ENCODE measurements at places on chromosomes 2 and 18.

- DNase-seq: no peak
Measured at GRCh38 chr18:61731693-61732376, 161.0 kb downstream of the RNF152 start.

DNA sequence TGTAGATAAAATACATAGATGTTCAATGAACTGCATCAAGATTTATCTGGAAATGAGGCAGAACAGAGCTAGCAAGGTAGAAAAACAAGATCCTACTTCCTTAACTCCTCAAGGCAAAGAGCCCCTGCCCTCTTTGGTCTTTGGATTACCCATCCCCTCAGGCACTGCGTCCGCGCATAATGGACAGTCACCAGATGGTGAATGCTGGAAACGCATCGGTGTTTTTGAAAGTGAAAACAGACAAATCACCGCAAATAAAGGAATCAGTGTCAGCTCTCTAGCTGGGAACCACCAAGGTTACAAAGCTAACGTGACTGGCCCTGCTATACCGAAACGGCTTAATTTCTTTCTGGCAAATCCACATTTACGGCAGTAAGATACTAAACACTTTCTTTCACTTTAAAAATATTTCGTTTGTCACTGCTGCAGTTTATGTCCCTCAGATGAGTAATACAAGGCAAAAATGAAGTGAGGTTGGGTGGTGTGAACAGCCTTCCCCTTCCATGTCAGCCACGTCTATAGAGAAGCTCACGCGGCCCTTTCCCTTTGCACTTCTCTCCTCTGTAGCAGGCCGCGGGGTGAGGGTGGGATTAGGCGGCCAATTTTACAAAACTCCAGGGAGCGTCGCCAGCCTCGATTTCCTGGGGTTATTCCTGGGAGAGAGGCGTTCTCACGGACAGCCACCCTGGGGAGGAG lies 627 bp upstream of the GALR1 start:
- no peak for DNase-seq

DNA sequence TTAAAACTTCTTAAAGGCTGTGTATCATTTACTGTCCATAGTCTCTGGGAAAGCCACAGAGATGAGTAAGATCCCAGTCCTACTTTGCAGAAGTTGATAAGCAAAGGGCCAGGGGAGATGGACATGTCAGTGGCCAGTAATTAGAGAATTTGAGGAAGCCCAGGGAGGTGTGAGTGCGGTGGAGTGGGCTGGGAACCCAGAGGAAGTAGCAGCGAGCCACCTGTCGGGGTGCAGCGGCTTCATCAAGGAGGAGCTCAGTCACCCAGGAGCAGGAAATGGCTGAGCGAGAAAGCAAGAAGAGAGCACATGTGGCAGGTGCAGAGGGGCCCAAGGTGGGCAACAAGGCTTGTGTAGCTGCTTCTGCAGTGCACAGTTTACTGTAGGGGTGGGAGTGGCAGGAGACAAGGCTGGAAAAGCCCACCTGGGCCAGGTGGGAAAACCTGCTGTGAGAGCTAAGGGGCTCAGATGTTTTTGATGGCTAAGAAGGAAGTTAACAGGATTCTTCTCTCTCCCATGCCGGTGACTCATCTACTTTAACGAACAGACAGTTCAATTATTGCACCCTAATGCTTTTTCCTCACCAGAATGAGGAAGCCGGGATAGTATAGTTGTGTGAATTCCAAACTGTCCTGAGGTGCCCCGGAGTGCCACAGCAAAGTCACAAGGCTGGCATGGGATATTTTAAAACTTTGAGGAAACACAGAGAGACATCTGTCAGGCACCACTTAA lies 34.8 kb upstream of the MGAT5 start:
- no peak for DNase-seq

GRCh38 chr2:216905649-216906329 lies 45.9 kb upstream of the TNP1 start:
- no peak for DNase-seq

DNA sequence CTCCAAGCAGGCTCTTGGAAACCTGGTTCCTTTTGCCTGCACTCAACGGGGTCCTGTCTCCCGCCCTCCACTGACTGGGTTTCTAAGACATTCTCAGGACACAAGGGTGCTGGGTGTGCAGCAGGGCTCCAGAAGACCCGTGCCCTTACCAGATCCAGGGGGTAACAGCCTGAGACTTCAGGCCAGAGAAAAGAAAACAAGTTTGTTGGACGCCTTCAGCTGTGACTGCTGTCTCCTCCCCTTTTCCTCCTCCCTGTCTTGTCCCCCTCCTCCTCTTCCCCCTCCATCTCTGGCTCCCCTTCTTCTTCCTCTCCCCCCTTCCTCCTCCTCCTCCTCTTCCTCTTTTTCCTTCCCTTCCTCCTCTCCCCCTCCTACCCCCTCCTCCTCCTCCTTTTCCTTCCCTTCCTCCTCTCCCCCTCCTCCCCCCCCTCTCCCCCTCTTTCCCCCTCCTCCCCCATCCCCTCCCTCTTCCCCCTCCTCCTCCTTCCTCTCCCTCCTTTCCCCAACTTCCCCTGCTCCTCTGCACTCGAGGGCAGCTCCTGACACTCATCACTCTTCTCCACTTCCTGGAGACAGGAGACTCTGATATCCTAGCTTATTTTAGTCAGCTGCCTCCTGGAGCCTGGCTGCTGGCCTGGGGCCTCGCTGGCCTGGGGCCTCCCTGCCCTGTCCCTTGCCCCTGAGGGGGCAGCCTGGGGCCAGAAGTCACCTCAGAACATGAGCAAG lies 12.4 kb downstream of the ADRA2B start:
- DNase-seq: no peak

DNA sequence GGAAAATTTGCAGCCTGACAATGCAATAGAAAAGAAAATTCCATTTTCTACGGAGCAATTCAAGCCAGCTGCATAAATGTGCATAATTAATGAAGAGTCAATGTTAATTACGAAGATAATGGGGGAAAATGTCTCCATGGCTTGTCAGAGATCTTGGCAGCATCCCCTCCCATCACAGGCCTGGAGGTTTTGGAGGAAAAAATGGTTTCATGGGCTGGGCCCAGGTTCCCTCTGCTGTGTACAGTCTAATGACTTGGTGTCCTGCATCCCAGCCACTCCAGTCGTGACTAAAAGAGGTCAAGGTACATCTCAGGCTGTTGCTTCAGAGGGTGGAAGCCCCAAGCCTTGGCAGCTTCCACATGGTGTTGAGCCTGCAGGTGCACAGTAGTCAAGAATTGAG lies 779.7 kb downstream of the DCDC2C start:
- no peak for DNase-seq

All from NCI-H1105 treated with DMSO at 0.1 percent for 48 hours (cell line).